ENCODE measurements at places on chromosomes 12 and 14.

GRCh38 chr12:95593266-95593871 lies 42.1 kb upstream of the USP44 start:
- DNase-seq: no peak

DNA sequence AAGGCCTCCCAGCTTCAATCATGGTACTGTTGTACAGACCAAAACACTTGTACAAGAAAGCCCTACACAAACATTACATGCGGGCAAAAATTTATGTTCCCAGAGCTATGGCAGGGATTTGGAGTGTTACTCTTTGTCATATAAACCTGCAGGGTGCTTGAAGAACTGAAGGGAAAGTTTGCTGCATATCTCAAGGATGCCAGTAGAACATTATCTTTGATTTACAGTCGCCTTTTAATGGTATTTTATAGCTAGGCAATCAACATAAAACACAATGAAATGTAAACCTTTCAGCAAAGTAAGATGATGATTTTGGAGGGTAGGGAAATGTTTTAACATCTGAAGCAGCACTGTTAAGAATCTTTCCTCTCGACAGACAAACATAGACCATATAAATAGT lies 305.6 kb downstream of the KCNH5 start:
- no peak for DNase-seq

- no peak for DNase-seq
Observed at GRCh38 chr12:85275374-85275773, 4.6 kb upstream of the ALX1 start.

GRCh38 chr12:128811806-128812205 lies 12.0 kb downstream of the SLC15A4 start:
- DNase-seq: no peak

- no peak for DNase-seq
Observed at GRCh38 chr12:103561174-103561573, 25.9 kb upstream of the STAB2 start.

GRCh38 chr12:122860040-122860853 lies 25.0 kb downstream of the HIP1R start:
- peak; percentile 91 for DNase-seq

- no peak for DNase-seq
Observed at GRCh38 chr12:104305349-104305748, 1.8 kb downstream of the EID3 start.
